Activated CD8-positive, alpha-beta memory T cell treated with anti-CD3 and anti-CD28 coated beads, Interleukin-2, amount 10 ng/mL, durations not matched to agents 7 days and 5 days (primary cell): ENCODE measurements at places on chromosomes 6 and 20. TPM values are rescaled to one million over a fixed set of nuclear protein-coding genes. Genes with fewer than 3 reads are reported as not detected.

DNA sequence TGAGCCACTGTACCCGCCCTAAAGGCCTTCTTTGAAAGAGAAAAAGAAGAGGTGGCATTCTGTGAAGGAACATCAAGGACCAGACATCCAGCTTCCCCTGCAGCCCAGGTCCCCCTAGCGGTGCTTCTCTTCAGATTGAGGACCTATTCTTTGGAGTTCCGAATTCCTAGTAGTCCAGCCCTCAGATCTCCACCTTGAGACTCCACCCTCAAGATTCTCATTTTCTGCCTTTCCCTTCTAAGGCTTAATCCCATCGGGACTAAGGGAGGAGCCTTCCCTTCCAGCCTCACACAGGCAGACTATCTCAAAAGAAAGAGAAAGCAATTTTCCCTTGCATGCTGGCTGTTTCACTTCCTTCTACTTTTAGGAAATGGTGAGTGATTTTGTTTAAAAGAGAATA, 32.5 kb downstream of the MUC22 start:
- no peak for DNase-seq

- DNase-seq, result no peak
These were observed at the start of gene RIPOR3 for GRCh38 chr20:50690650-50691572. Gene RIPOR3, minus strand, starts transcription at chr20:50691542. Its CDS starts 414 bp downstream, at chr20:50691128.

- DNase-seq, result no peak
These were observed 13.0 kb downstream of the CD83 start for GRCh38 chr6:14130435-14131075.

DNA sequence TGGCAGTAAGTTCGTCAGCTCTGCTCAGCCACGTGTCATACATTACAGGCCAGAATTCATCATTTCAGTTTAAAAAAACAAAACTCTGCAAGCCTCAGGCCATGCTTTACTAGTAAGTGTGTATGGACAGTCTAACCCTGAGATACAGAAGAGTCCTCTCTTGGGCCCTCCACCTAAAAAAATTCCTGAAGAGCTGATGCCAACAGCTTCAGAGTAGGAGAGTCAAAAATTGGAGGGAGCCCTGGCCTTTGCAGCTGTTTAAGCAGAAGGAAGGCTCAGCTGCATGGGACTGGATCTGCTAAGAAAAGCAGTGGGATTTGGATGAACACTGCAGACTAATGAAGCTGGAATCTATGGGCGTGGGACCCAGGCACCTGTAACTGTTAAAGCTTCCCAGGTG, 47.2 kb upstream of the FAM8A1 start:
- DNase-seq, result no peak

- no peak for DNase-seq
These were observed 1729.5 kb downstream of the GRIK2 start for GRCh38 chr6:103122766-103123601.

Gene PGBD1
- 4.2 TPM for total RNA-seq

GRCh38 chr6:118968416-118968815, 33.5 kb upstream of the MCM9 start:
- no peak for DNase-seq

GRCh38 chr6:81049425-81050042, 702.9 kb downstream of the TENT5A start:
- no peak for DNase-seq

Gene RBL1
- 67.3 TPM for total RNA-seq

DNA sequence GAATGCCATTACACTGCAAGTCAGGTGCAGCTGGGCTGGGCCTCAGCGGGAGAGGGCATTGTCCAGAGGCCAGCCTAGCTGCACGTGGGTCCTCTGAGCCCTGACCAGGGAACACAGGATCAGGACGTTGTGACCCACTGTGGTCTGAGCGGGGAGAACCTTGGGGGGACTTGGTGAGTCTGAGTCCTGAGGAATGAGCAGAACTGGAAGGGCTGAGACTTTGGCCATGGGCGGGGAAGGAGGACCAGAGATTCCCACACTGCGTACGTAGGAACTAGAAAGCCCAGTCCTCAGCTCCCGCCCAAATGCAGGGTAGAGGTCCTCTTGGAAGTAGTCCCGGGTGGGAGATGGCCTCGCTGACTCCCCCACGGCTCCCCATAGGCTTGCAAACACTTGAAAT, 42.5 kb downstream of the GABRR2 start:
- no peak for DNase-seq

Gene CSE1L
- 111 TPM for total RNA-seq

Gene RBM24
- total RNA-seq, result not detected

Gene MICB
- 44.1 TPM for total RNA-seq

- no peak for DNase-seq
These were observed 231.9 kb downstream of the LAMA2 start for GRCh38 chr6:129114636-129115391.

Gene SYCP2
- total RNA-seq, result 25.7 TPM

DNA sequence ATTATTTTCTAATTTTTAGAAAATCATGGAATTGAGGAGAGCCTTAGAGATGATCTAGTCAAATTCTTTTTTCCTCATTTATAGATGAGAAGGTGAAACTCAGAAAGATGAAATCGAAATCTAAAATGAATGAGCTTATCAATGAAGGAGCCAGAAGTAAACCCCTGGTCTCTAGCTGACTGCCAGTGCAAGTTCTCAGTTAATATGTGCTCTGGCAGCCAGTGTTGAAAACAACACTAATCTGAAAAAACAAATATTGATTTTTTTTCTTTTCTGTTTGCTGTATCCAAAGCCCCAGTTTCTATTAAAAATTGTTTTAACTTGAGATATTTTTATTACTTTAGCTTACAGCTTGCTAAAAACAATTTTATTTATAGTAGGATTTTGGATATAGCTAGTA, 21.5 kb upstream of the PBOV1 start:
- no peak for DNase-seq

DNA sequence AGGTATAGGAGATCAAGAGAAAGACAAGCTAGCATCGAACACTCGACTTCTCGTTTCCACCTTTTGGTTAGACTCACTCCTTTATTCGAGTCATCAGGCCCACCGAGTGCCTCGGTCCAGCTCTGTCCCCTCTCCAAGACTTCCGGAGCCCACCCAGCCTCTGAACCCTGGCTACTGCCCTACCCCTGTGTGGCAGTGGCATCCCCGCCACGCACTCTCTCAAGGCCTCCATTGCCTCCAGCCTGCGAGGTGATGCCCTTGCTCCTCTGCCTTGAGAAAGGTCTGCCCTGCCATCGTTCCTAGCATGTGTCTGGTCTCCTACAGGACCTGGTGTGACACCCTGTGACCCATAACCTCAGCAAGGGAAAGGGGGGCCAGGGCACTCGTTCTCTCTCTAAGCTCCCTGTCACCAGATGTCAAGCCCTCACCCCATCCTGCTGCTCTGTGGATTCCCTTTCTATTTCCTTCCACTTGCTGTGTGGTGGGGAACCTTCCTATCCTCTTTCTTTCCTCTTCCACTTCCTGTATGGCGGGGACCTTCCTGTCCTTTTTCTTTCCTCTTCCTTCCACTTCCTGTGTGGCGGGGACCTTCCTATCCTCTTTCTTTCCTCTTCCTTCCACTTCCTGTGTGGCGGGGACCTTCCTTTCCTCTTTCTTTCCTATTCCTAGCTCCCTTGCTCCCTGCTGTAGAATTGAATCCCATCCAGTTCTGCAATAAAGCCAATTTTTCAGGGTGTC, 44.7 kb upstream of the QKI start:
- no peak for DNase-seq

Gene SCGN
- total RNA-seq, result not detected

DNA sequence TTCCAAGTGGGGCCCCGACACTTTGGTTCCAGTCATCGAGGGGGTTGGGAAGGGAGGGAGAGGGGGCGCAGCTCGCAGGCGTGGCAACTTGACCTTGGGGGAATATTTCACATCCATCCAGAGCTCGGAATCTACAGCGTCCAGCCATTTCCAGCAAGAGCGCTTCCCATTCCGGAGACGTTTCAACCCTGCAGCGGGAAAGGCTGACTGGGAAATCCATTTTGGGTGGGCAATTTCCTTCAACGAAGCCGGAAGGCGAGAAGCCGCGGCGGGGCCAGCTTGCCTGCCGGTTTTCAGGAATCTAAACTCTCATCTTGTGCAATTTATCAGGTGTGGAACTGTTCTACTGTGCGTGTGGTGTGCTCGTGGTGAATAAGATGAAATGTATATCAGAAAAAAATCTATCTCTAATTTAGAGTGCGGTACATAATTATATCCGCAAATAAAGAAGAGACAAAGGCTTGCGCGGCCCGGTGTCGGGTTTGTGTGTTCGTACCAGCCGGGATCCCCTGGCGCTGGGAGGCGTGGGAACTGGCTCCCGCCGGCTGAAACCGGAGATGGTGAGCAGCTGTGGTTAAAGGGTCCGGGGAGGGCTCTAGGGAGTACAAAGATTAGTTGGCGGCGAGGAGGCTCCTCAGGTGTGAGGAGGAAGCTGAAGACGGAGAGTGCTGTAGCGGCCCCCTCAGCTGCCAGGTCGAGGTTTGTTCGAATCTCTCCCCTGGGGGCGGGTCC, 4.8 kb downstream of the SLC32A1 start:
- no peak for DNase-seq

DNA sequence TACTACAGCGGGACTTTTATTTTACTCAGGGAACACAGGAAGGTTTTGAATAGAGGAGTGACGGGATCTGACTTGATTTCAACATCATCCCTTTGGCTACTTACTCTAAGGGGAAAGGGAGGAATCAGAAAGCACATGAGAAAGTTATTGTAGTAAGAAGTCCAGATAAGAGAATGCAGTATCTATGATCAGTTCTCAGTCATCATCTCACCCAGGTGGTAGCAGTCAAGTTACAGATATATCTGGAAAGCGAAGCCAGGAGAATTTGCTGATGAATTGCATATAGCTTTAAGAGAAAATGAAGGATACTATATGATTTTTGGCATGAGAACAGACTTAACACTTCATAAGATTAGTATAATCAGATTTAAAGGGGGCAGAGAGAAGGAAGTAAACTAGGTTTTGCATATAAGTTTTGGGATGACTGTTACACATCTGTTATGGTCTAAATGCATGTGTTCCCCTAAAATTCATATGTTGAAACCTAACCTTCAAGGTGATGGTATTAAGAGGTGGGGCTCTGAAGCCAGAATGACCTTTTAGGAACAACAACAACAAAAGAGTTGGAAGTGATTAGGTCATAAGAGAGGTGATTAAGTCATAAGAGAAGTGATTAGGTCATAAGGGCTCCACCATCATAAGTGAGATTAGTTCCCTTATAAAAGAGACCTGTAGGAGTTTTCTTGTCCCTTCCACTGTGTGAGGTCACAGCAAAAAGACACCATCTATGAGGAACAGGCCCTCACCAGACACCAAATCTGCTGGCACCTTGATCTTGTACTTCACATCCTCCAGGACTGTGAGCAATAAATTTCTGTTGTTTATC, 6.7 kb downstream of the RAD21L1 start:
- no peak for DNase-seq

GRCh38 chr20:50645253-50646068, 45.9 kb downstream of the RIPOR3 start:
- no peak for DNase-seq

DNA sequence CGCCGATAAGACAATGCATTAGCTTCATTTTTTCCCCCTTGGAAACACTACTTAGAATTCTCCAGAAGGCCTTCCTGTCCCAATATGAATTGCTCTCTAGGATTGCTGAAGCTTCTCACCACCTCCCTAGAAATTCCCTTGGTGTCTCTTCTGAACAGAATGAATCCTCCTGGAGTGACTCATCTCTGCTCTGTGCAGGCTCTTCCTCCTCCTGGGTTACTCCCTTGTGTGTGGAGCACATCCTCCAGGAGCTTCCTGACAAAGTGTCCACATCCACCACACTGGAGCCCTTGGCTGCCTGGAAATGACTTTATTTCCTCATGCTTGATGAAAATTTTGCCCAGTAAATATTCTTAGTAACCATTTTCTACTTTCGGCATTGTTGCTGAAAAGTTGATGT, 54.4 kb downstream of the DTNBP1 start:
- no peak for DNase-seq

DNA sequence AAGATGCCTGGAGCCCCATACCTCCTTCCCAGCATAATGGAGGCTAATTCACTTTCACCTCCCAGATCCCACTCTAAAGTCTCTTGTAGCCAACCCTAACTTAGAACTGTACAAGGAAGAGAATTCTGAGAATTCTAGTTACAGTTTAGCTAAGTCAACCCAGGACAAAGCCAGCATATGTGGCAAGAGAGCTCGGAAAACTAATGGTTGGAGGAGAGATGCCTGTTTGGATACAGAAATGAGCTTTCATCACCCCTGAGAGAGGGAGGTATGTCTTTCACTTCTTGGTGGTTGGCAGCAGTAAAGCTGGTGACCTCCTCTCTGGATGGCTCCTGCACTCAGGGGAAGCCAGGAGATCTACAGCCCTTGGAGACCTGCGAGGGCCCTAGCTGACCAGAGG, 252.6 kb upstream of the SUPT3H start:
- DNase-seq, result no peak

GRCh38 chr6:160919723-160920440, 71.7 kb upstream of the MAP3K4 start:
- no peak for DNase-seq

DNA sequence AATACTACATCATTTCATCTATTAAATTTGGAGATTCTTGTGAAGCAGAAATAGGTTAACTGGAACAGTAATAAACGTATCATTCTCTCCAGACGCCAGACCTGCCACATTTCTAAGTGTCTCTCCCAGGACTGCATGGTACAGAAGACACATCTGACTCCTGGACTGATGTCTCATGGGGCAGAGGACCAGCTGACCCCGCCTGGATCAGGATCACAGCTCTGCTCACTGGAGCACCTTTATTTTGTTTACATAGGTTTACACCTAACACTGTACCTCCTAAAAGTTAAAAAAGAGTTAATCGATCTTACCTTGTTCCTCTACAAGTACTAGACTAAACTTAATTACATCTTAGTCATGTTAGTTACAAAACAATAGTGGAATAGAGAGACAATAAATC, 11.2 kb downstream of the OVOL2 start:
- DNase-seq, result no peak

GRCh38 chr6:134642819-134643218, 307.1 kb downstream of the ALDH8A1 start:
- DNase-seq, result no peak

GRCh38 chr6:134111062-134111677, 58.7 kb upstream of the SLC2A12 start:
- DNase-seq, result peak; percentile 60

Gene SSTR4
- not detected for total RNA-seq

Gene CD83
- total RNA-seq, result 6.0 TPM

GRCh38 chr6:129481706-129482105, 228.3 kb downstream of the ARHGAP18 start:
- no peak for DNase-seq

Gene BTNL2
- total RNA-seq, result not detected

DNA sequence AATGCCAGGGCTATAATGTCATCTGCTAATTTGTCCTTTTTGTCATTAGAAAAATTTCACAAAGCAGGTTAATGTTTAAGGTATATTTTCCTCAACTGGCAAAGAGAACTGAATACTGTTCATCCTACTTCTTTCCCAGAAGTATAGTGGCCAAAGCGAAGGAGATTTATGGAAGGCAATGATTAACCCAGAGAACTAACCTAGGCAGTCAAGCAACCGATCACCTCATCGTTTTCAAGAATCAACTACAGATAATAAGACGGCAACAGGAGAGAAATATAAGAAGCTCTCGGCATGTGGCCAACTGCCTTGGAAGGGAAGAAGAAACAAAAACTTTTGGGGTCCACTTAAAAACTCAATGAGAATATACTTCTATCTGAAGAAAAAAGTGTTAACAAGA, 38.2 kb downstream of the REV3L start:
- DNase-seq, result no peak

Gene NHLRC1
- 0.30 TPM for total RNA-seq

Gene CRIP3
- total RNA-seq, result 0.50 TPM
